Activated CD8-positive, alpha-beta memory T cell treated with anti-CD3 and anti-CD28 coated beads for 4 hours (primary cell): ENCODE measurements at places on chromosomes 3 and 15.

GRCh38 chr3:156643729-156644389 lies 30.5 kb upstream of the TIPARP start:
- DNase-seq, result peak; percentile 7

DNA sequence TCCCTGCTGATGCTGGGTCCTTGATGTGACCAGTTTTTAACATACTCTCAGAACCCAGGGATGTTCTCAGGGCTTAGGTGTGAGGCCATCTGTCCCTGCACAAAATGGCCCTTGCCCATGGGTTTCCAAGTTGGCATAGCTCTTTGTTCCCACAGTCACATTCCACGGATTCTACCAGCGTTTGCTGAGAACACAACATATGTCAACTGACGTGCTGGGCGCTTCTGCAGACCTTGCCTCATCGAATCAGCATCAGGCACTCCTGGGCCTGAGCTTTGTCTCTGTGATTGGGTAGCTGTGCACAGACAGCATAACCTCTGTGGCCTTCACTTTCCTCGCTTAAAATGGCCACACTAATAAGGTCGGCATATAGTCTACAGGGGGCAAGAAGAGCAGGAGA lies 69.0 kb downstream of the MGLL start:
- DNase-seq, result no peak

DNA sequence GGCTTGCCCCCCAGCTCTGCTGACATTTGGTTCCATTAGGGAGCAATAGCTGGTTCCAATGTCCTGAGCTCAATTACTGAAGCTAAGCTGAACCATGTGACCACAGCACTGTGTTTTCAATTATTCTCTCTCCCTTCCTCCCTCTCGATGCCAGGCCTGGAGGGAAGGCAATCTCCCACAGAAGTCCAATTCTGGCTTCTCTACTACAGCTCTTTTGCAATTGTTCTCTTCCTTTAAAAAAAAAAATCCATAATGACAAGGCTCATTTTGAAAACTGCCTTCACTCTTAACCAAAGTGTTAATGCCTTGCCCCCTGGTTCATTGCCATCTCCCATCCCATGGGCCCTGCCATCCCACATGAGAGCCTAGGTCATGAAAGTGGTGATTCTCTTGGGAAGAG lies 24.8 kb downstream of the IL16 start:
- DNase-seq, result no peak

DNA sequence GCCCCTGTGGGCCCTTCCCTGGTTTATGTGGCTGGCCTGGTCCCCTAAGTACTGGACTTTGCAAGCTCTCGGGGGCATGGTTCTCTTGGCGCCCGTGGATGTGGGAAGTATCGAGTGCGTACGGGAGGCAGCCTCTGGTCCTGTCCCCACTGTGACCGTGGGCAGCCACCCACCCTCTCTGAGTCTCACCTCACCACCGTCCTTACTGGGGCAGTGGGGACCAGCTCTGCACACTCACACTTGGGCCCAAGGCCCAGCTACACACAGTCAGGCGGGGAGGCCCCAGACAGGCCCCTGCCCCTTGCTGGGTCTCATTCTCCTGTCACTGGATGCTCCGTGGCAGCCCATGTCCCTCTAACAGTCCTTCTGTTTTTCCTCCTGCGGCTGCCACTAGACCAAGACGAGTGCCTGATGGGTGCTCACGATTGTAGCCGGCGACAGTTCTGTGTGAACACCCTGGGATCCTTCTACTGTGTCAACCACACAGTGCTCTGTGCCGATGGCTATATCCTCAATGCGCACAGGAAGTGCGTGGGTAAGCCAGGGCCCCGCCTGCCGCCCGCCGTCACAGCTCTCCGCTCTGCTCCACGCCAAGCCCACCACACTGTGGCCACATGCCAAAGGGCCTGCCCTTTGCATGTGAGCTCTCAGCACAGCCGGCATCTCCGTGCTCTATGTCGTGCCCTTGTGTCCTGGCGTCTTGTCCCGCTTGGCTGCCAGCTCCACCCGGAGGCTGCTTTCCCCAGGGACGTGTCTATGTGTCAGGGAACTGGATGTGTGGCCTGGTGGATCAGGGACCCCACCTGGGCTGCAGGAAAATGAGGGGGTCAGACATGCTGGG lies 72.7 kb downstream of the FBLN2 start:
- peak; percentile 25 for DNase-seq

- no peak for DNase-seq
These were observed 12.3 kb upstream of the TNIK start for GRCh38 chr3:171472552-171472951.

DNA sequence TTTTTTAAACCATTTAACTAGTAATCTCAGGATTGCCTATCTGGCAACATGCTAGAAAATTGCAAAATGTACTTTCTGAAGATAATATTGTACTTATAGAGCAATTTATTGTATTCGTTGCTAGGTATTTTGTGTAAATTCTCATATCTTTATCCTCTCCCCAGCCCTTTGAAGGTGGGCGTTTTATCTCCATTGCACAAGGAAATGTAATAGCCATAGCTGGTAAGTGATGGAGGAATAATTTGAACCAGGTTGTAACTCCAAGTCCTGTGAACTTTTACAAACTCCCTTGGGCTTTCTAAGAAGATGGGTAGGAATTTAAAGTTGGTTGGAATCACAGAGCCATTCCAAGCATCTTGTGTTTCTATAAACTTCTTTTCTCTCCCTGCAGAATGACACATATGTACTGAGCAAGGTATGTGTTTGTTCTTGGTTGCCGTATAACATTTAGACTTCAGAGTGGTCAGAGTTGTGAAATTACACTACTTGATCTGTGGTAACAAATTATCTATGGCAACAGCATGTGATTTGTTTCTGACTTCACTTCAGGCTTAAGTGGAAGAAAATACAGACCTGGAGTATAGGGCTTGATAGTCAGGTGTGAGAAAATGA lies 170.9 kb downstream of the AKAP13 start:
- no peak for DNase-seq

DNA sequence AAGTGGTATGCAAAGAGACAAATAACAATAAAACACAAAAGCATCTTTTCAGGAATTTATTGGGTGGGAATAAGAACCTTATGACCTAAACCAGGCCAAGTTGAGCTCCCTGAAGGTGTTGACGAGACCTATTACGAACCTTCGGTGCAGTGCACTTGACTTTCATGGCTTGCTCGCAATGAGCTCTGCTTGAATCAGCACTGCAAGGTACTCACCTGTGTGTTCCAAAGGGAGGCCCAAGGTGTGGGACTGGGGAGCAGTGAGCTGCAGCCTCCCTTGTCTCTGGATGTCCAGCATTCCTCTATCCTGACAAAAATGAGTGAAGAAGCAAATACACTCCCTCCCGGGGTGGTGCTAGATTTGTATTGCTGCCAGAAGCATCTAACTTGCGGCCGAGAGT lies at the start of gene MDFIC2:
TSS of gene MDFIC2 (minus strand) at position 303 of the 400 bp plus-strand sequence. CDS start 665 bp downstream, outside the sequence.
- no peak for DNase-seq

DNA sequence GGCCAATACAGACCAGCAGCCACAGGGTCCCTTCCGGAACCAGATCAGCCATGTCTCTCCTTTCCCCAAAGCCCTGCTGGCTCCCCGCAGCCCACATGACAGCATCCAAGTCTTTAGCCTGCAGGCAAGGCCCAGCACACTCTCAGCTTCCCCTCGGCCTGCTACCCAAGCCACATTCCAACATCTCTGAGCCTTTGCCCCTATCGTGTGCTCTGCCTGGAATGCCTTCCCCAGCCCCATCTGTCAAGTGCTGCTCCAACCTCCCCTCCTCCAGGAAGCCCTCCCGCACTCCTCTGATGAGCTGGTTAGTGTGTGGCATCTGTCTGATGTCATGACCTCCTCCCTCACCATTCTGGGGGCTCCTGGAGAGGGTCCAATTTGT lies 8.5 kb downstream of the PLXND1 start:
- no peak for DNase-seq

- DNase-seq, result no peak
These were observed 85.2 kb upstream of the PRR23C start for GRCh38 chr3:139129892-139130291.

DNA sequence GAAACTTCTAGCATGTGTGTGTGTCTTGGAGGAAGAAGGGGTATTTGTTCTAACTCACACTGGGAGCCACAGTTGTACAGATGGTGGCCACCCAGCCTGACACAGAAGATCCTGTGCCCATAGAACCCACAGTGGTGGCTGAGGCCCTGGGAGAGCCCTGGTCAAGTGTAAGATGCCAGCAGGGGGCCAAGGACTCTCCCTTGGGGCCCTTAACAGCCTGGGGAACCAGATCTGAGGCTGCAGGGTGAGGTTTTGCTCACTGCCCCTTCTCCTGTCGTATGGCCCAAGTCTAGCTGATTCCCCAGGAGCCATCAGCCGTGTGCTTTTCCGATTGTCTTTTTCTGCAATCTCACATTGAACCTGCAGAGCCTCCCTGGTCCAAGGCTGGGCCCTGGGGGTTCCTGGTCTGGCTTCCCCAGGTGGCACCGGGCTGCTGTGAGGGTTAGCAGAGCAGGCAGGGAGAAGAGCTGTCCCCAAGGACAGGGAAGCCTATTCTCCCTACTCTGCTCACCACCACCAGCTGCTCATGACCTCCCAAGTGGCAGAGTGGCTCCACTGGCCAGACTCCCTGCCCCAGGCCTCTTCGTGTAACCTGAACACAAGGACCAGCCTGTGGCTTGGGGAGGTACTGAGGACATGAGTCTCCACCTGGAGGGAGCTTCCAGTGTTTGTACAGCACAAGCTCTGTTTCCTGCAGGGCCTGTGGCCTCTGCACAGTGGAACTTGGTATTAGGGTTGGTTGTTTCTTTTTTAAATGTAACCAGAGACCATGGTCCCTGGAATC lies 51.9 kb downstream of the CA12 start:
- no peak for DNase-seq
